ENCODE measurements at places on chromosomes 2 and 18. TPM values are rescaled to one million over a fixed set of nuclear protein-coding genes. Genes with fewer than 3 reads are reported as not detected.

DNA sequence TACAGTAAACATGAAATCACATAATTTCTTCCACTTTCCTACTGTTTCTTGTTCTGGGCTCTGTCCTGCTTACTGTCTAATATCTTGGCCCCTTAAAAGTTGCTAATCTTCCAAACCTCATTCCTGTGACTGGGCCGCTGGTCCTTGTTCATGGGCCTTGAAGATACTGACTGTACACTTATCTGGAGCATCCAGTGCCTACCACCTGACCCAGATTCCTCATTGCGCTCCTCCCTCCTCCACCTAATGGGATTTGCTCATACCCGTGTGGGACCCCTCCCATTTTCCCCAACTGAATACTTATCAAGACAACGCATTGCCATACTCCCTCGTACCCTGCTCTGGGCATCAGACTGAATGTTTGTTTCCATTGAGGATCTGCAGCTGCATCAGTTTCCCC, 6.1 kb upstream of the IL37 start:
- no peaks in the 10 kb centered on the region for H3K27me3 ChIP-seq
- H3K4me1 ChIP-seq = no peaks in the 10 kb centered on the region
- H3K27ac ChIP-seq = no peak overlapping the region
- H3K4me3 ChIP-seq = no peak overlapping the region
- no peak for DNase-seq
- no peaks in the 10 kb centered on the region for H3K36me3 ChIP-seq

DNA sequence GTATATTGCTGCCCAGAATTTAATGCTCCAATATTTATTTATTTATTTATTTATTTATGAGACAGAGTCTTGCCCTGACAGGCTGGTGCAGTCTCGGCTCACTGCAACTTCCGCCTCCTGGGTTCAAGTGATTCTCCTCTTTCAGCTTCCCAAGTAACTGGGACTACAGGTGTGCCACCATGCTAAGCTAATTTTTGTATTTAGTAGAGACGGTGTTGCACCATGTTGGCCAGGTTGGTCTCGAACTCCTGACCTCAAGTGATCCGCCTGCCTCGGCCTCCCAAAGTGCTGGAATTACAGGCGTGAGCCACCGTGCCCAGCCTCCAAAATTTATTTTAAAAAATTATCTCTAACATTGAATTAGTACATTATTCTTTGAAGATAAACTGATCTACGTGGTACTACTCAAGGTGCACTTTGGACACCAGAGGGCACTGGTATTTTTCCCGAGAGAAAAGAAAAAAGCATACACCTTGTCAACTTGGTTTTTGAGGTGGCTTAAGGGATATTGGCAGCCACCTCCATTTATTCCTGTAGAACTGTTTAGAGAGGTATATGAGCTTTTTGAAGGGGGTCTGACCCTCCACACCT, 1.4 kb upstream of the IDH1 start:
- peaks cover under 1% of the 10 kb centered on the region for H3K36me3 ChIP-seq
- DNase-seq = no peak
- H3K27me3 ChIP-seq = no peaks in the 10 kb centered on the region
- no peak overlapping the region for H3K4me3 ChIP-seq

DNA sequence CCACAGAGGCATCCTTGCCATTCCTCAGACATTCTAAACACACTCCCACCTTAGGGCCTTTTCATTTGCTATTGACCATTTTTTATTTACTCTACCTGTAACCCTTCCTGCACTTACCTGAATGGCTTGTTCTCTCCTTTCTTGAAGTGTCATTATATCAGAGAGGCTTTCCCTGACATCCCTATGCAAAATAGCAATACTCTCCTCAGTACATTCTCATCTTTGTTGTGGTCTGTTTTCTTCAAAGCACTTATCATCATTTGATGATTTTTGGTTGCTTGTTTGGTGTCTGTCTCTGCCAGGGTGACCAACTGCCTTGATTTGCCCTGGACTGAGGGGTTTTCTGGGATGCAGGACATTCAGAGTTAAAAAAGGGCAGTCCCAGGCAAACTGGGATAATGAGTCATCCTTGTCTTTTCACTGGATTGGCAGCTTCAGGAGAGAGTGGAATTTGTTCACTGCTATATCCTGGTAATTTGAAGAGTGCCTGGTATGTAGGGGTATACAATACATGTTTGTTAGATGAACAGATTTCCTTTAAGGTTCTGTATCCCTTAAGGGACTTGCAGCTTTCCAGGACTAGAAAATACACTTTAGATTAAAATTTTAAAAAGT, 102.4 kb downstream of the BABAM2 start:
- no peak for DNase-seq
- no peak overlapping the region for H3K4me3 ChIP-seq
- no peaks in the 10 kb centered on the region for H3K27me3 ChIP-seq
- peaks cover 2% of the 10 kb centered on the region for H3K36me3 ChIP-seq

DNA sequence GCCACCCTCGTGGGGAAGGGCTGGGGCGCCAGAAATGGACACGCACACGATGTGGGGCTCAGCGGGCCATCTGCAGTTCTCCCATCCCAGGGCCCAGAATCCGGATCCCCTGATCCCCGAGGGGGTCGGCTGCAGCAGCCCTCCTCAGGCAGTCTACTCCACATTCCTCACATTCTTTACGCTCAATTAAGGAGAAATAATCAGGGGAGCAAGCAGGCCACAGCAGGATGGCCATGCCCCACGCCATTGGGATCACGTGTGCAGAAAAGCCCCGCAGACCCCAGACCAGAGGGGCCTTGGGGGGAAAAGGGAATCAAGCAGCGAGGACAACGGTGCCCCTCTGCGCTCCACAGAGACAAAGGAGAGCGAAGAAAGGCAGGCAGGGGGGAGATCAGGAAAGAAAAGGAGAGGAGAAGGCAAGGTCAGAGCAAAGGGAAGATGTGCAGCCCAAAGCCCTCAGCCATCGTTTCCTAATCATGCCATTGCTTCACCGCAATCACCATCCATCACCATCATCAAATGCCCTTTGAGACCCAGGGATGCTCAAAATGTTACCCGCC, 17.5 kb upstream of the PKDCC start:
- no peak overlapping the region for H3K4me3 ChIP-seq
- no peak overlapping the region for H3K27ac ChIP-seq
- H3K4me1 ChIP-seq = no peaks in the 10 kb centered on the region
- peaks cover 39% of the 10 kb centered on the region for H3K27me3 ChIP-seq

DNA sequence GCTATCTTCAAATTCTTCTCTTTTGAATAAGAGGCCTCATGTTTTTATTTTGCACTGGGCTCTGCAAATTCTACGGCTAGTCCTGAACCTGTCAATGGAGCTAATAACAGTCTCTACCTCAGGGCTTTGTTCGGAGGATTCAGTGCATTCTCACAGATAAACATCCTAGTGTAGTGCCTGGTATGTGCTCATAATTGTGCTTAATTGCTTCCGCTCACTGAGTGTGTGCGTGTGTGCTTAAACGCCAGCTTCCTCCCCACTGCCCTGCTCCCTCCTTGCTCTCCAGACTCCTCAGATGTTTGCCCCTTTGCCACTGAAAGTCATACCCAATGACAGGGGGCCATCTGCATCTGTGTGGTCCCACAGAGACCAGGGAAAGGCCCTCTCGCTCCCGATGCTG, 6.7 kb downstream of the GYPC start:
- no peak overlapping the region for H3K4me3 ChIP-seq
- DNase-seq = no peak
- no peaks in the 10 kb centered on the region for H3K27me3 ChIP-seq
- peaks cover 65% of the 10 kb centered on the region for H3K4me1 ChIP-seq
- H3K27ac ChIP-seq = peak overlapping the region; percentile 78

DNA sequence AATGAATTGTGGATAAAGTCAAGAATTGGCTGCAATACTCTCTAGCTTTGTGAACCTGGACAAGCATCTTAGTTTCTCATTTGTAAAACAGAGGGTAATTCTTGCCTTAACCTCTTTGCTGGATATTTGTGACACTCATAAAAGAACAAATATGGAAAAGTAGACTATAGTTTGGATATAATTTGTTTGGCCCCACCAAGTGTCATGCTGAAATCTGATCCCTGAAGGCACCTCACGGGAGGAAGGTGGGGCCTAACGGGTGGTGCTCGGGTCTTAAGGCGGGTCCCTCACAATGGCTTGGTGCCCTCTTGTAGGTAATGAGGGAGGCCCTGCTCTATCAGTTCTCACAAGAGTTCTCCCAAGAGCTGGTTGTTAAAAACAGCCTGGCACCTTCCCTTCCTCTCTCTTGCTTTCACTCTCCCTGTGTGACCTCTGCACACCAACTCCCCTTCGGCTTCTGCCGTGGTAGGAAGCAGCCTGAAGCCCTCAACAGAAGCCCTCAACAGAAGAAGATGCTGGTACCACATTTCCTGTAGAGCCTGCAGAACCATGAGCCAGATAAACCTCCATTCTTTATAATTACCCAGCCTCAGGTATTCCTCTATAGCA, 37.4 kb downstream of the ARL4C start:
- no peaks in the 10 kb centered on the region for H3K36me3 ChIP-seq
- H3K27me3 ChIP-seq = no peaks in the 10 kb centered on the region
- peaks cover 72% of the 10 kb centered on the region for H3K4me1 ChIP-seq
- H3K4me3 ChIP-seq = peak overlapping the region; percentile 33

GRCh38 chr2:21415234-21415633, 291.5 kb downstream of the TDRD15 start:
- no peaks in the 10 kb centered on the region for H3K27me3 ChIP-seq
- no peaks in the 10 kb centered on the region for H3K4me1 ChIP-seq
- no peaks in the 10 kb centered on the region for H3K36me3 ChIP-seq
- no peak overlapping the region for H3K4me3 ChIP-seq

DNA sequence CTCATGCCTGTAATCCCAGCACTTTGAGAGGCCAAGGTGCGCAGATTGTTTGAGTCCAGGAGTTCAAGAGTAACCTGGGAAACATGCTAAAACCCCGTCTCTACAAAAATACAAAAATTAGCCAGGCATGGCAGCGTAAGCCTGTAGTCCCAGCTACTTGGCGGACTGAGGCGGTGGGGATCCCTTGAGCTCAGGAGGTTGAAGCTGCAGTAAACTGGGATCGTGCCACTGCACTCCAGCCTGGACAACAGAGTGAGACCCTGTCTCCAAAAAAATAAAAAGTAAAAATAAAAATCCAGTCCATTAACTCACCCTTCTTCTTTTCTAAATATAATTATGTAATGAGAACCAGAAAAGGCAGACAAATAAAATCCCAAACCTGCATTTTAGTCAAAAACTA, 8.2 kb downstream of the BAZ2B start:
- no peaks in the 10 kb centered on the region for H3K4me1 ChIP-seq
- DNase-seq = no peak
- H3K4me3 ChIP-seq = no peak overlapping the region
- no peak overlapping the region for H3K27ac ChIP-seq

DNA sequence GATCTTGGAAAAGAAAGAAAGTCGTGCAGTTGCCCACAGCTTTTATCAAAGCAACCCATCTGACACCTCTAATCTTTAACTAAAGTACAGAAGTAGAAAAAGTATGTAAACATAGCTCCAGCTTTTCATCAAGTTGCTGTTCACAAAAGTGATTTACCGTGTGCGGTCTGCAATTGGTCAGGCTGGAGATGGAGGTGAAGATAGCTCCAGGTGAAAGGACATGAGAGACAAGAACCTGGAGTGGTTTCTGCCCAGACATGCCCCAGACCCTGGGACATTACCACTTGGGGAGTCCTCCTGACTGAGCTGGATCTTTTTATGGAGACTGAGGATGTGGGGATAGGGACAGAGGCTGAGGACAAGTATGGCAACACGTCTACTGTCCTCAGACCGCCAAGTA, 82.7 kb downstream of the LAMA1 start:
- no peaks in the 10 kb centered on the region for H3K4me1 ChIP-seq
- no peak for DNase-seq
- H3K27me3 ChIP-seq = peaks cover 2% of the 10 kb centered on the region
- H3K36me3 ChIP-seq = no peaks in the 10 kb centered on the region

CYP26B1 gene
- total RNA-seq = not detected

PLCD4 gene
- total RNA-seq = 0.38 TPM

CYB5A gene
- total RNA-seq = 28.8 TPM

KCNIP3 gene
- total RNA-seq = not detected

KATNAL2 gene
- 1.3 TPM for total RNA-seq

CD28 gene
- total RNA-seq = 154 TPM

CNGA3 gene
- total RNA-seq = not detected

All from T-cell (primary cell).